ENCODE measurements at places on chromosomes 4 and X. TPM values are rescaled to one million over a fixed set of nuclear protein-coding genes. Genes with fewer than 3 reads are reported as not detected.

Gene SULT1B1
- total RNA-seq = not detected

DNA sequence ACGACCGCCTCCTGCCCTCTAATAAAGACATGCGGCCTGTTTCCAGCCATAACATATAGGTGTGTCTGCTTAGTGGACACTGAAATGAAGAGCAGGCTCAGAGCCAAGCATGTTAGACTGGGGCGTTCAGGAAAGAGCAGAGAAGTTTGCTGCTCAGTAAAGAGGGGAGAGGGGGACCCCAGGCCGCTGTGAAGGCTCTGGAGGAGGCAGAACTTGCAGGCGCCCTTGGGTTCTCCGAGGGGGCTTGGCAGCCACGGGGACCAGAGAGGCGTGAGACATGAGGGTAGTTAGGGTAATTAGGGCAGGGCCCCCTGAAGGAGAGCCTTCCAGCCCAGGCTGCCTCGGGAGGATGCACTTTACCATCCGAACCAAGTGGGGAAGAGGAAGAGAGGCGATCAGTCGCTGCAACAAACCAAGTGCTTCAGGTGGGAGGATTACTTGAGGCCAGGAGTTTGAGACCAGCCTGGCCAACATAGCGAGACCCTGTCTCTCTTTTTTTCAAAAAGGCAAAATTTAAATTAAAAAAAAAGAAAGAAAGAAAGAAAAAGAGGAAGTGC lies 46.6 kb upstream of the CDKN2AIP start:
- H3K36me3 ChIP-seq = no peaks in the 10 kb centered on the region
- H3K27me3 ChIP-seq = no peaks in the 10 kb centered on the region
- peak overlapping the region; percentile 74 for H3K4me3 ChIP-seq

DNA sequence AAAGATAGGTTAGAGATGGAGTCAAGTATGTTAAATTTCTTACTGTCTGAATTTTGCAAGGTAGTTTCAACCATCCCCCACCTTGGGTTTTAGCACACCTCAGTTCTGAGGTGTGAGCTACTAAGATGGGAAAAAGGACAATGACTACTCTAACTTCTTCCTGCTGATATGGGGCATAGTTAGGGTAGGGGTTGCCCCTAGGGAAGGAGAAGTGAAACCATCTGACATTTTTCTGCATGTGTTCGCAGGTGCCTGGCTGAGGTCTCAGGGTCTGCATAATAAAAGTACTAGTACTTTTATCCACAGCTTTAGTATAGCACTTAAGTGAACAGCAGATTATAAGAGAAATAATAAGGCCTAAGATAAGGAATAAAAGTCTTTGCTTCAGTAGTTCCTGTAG lies 129.5 kb upstream of the CYSLTR1 start:
- no peaks in the 10 kb centered on the region for H3K4me1 ChIP-seq
- H3K27ac ChIP-seq = no peak overlapping the region
- no peak overlapping the region for H3K4me3 ChIP-seq

DNA sequence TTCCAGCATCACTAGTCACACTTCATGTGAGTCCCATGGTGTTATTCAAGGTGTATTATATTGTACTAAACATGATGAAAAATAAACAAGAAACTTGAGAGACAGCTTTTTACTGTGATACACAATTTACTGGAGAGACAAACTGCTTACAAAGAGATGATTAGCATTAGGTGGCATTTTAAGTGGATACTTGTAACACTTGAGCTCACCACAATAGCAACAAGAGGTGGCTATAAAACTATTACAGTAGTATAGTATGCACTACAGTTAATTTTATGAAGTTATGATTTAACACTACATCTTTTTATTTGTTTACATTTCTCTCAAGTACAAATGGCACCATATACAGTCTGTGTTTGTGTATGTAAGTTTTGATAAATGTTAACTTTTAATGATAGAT lies 246.6 kb downstream of the PARM1 start:
- no peak overlapping the region for H3K4me3 ChIP-seq
- no peaks in the 10 kb centered on the region for H3K27me3 ChIP-seq
- no peaks in the 10 kb centered on the region for H3K4me1 ChIP-seq

DNA sequence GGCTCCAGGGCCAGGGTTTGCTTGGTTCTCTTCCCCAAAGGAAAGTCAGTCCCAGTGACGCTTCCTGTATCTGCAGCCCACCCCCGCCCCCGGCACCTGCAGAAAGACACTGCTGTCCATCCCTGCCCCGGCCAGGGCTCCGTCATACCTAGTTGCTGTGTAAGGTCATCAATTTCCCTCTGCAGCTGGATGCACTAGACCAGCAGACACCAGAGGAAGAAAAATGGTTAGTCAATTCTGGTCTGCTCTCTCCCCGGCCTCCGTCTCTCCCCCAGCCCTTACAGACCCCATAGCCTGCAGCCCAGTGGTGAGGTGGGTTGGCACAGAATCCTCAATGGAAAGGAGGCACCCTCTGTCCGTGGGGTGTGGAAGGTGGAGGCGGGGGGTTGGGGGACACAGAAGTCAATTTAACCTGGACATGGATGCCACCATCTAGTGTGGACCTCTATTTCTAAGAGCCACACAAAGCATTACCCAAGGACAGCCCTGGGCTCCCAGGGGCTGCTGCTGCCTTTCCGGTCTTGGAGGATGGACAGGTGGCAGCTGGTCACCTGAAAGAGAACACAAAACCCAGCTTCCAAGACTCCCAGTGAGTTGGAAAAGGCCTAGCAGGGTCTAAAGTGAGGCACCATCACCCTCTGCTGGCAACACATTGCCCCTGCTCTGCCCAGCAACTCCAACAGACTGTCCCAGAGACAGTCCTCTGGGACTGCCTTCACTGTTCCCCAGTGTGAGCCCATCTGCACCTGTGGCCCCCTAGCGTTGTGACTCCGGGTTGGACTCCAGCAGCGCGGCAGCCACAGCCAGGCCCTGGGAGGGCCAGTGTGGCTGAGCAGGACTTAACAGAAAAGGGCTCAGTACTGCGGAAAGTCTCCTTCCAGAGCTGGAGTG lies 40.2 kb upstream of the NHSL2 start:
- H3K27me3 ChIP-seq = peaks cover 33% of the 10 kb centered on the region
- H3K4me3 ChIP-seq = no peak overlapping the region
- H3K27ac ChIP-seq = peak overlapping the region; percentile 23
- DNase-seq = peak; percentile 86
